ENCODE measurements at places on chromosomes 3 and 15.

DNA sequence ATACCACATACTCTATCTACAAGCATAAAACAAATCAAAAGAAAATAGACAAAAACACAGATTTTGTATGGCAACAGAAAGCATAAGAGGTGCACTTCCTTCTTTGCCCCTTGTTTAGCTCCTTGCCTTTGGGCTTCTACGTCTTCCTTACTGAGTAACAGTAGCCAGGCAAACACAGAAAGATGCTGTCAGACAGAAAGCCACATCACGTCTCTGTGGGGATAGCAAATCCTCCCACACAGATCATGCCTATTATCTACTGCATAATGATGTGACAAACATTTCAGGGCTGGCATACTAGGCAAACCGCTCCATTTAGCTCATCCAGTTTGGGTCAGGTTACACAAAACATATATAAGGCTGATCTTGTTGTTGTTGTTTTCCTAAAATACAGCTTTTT is 92.7 kb downstream of the BOC start:
- DNase-seq: no peak

- no peak for DNase-seq
Observed at GRCh38 chr15:58854593-58854992, 78.9 kb downstream of the SLTM start.

- DNase-seq: no peak
Observed at GRCh38 chr3:110902453-110903085, 169.0 kb upstream of the NECTIN3 start.

DNA sequence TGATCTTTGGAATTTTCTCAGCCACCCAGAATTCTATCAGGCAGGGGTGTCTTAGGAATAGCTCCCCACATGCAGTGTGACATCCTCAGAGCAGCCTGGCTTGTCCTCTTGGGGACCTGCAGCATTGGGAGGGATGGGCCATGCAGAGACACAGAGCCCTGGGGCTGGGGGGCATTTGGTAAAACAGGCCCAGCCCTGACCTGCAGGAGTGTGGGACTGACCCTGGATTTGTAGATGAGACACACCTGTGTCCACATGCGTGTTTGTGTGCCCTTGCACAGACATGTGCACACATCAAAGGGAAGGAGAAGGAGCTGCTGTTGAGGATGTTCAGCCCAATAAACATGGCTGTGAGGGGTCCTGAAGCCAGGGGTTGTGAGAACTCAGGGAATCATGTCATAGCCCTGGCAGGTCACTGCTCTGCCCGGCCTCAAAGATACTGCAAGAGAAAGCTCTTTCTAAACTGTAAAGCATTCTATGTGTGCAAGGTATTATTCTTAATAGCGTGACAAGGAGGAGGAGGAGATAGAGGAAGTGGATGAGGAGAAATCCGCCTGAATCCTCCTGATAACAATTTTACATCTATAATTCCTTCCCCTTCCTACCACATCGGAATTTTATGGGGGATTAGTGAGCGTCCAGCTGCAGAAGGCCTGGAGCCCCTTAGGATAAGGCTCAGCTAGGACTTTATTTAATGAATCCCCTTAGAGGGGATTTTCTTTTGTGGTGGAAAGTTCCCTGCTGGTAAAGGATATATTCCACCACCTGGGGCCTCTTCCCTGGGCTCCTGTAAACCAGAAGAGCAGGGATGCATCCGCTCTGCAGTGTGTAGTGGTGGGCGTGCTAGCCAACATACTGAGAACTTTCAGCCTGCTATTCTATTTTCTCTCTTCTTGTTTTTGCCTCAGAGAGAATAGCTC is 245.5 kb downstream of the EPHB1 start:
- no peak for DNase-seq

DNA sequence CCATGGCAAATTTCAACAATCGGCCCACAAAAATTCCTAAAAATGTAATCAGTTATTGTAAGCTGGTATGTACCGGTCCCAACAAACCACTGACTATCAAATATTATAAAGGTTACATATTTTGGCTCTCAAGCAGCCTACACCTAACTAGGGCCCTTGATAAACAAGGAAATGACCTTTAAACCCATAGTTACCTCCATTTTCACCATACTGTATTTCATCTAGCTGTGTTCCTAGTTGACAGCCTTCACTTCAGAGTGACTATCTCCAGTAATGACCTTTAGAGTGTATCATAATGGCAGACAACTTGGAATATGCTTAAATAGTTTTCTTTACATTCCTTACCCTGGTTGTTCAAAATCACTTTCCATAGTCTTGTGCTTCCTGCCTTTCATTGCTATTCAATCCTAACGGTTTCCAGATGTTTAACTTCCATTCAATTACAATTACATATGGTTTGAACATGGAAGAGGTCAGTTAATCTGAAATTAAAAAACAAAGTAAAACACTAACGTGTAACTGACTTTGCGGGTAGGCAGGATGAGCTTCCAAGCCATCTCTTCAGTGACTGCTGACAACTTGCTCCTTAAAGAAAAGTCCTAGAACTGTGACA is 111.9 kb upstream of the TSC22D2 start:
- DNase-seq: no peak

GRCh38 chr3:133042778-133043177 is 4.6 kb downstream of the TMEM108 start:
- no peak for DNase-seq

GRCh38 chr3:38576131-38576525 is 73.4 kb downstream of the SCN5A start:
- DNase-seq: no peak

GRCh38 chr15:78265752-78266224 is 1.4 kb downstream of the DNAJA4 start:
- no peak for DNase-seq

DNA sequence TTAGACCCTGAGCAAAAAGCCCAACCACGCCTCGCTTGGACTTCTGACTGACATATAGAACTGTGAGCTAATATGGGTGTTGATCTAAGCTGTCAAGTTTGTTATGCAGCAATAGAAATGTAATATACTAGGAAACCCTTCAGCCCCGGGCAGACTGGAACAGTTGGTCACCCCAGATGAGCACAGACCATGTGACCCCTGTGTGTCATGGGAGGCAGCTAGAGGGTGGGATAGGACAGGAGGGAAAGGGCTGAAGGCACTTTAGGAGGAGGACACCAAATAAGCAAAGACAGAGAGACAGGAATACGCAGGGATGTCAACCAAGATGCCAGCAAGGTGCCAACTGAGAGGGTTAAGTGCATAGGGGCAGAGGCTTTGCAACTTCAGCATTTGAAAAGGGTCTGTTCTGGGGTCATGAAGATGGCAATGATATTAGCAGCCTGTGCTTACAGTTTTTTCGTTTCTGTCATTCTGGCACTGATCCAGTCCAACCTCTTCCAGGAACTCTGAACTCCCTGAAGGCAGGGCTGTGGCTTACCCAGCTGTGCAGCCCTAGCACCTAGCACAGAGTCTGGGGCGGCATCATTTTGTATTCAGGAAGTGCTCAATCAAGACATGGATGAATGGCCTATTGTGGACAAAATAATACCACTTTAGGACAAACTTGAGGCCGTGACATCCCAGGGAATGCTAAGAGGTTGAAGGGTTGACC is 51.4 kb downstream of the HES1 start:
- no peak for DNase-seq

DNA sequence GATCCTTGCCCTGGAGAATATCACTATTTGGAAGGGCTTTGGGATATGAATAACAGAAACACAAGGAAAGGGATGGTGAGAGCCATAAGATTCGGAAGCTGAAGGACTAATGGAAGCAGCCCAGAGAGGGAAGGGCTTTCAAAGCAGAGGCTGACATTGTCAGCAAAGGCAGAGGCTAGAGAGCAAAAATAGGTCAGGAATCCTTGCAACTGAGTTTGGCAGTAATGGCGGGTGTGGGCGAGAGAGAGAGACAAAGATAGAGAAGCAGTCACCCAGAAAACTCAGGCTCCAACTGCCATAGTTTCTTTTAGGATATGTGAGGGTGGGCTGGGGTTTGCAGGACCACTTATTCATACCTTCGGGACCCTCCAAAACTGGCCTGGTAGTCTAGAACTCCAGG is 248.6 kb downstream of the OPA1 start:
- no peak for DNase-seq

DNA sequence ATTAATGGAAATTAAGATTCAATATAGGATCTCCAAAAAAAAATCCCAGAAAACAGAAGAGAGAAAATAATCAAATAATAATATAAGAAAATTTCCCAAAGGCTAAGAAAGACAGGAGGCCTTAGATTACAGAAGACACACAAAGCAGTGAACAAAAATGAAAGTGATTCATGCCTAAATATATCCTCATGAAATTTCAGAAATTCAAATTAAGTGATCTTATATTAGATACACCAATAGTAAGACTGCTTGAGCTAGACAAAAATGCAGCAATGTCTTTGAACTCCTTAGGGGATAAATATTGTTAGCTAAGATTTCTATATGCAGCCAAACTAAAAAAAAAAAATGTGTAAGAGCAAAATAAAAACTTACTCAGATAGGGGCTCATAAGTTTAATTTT is 44.6 kb upstream of the ARPP21 start:
- DNase-seq: no peak

DNA sequence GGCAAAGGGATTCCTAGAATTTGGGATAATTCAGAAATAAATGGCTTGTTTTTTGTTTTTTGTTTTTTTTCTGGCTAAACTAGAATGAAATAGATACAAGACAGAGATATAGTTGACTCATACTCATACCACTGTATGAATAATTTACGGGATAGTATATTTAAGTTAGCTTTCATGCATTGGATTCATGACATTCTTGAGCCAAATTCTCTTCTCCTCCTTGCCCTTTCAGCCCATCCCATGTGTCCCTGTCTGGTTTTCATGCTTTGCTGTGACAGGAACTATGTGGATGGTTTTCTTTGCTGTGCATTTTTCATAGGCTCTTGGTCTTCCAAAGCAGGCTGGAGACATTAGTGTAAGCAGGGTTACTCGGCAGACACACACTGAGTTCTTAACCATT is 66.6 kb upstream of the UMPS start:
- DNase-seq: no peak

DNA sequence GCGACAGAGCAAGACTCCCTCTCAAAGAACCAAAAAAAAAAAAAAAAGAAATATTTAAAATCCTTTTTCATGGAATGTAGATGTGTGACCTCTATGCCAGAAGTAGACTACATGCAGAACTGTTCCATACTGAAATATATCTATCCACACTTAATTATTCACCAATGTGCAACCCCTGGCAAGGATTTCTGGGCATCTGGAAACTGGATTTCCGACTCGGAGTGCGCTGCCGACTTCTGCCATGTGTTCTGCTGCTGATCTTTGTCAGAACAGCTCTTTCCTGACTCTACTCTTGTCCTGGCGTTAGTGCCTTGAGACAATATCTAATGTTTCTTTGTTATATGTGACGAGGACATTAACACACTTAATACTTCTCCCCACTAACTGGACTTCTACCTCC is 11.7 kb downstream of the LIPH start:
- DNase-seq: no peak

DNA sequence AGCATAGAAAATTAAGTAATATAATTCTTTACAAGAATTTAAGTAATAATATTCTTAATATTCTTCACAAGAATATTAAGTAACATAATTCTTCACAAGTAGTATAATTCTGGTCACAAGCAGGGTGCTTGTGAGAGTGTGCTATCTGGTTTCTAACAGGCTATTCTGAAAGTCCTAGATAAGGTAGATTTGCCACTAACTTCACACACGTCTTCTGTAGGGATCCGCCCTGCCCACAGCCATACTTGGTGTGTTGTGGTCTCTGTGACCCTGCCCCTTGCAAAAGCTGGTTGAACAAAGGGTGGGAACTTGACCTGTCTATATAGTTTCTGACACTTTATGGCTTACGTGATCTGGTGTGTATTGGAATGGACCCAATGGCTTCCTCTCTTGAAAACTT is 253.4 kb upstream of the MDFIC2 start:
- DNase-seq: no peak

DNA sequence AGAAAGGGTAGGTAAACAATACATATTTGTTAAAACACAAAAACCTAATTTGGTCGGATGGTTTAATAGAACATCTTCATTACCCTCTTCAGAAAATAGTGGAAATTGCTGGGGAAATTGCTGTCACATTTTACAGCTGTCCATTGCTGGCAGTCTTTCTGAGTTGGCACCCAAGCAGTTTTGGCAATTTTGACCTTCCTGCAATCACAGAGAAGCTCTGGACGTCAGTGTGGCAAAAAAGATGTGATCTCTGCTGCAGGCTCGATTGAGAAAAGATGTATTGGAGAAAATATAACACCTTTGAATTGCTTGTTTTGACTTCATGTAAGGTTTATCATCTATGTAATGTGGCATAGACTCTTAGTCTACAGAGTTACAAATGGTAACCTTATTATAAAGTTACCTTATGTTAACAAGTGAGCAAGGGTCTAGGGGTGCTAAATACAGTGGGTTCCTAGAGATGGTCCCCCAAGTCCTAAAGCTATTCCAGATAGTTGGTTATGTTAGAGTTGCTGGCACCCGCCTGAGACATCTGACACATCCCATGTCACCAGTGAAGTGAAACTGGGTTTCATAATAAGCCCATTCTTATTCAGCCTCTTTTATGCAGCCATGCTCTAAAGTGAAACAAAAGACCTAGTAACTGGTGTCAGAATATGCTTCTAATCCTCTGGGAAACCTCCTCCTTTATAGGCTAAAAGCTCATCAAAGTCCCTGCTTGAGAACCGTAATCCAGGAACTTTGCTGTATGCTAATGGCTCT is 14.0 kb downstream of the UBE2E1 start:
- no peak for DNase-seq

GRCh38 chr15:42367041-42367440 is 7.7 kb downstream of the CAPN3 start:
- no peak for DNase-seq

DNA sequence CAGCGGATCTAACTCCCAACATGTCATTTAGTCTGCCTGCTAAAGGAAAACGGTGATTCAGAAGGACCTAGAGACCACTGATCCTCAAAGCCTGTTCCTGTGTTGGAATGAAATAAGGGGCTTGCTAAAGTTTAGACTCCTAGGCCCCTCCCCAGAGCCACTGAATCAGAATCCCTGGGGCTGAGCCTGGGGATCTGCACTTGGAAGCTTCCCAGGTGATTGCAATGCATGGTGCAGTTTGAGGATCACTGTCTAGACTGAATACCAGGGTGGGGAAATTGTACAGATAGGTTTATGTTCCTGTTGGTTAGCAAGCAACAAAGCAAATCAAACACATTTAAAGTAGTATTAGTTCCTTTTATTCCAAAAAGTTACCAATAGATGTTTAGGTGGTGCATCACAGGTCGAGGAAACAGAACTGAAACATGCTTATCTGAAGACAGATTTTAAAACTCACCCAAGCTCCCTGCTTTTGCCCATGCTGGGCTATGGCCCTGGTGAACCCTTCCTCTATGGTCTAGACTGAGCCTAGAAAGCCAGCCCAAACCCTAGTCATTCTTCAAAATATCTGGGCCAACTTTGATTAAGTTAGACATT is 29.6 kb upstream of the SPTBN5 start:
- DNase-seq: no peak

DNA sequence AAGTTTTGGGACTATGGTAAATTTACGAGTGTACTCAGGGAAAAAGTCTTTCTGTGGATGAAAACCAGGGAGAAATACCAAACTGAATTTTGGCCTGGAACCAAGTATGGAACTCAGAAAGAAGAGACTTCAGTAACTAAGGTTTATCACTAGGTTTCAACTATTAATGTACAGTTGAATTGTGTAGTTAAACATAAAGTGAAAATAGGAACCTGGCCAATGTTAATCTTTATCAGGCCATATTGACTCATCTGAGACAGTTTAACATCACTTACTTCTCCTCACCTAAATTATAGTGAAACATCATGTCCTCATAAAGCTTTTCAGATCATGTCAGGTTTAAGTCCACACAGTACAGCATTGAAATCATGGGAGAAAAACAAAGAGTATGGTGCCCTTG is 197.7 kb downstream of the LSAMP start:
- DNase-seq: no peak

Measured in NCI-H1092 treated with DMSO at 0.1 percent for 48 hours (cell line).